ENCODE measurements at places on chromosomes 11 and 22.

GRCh38 chr22:19121631-19122142, 525 bp downstream of the DGCR2 start:
- DNase-seq: peak; percentile 47

DNA sequence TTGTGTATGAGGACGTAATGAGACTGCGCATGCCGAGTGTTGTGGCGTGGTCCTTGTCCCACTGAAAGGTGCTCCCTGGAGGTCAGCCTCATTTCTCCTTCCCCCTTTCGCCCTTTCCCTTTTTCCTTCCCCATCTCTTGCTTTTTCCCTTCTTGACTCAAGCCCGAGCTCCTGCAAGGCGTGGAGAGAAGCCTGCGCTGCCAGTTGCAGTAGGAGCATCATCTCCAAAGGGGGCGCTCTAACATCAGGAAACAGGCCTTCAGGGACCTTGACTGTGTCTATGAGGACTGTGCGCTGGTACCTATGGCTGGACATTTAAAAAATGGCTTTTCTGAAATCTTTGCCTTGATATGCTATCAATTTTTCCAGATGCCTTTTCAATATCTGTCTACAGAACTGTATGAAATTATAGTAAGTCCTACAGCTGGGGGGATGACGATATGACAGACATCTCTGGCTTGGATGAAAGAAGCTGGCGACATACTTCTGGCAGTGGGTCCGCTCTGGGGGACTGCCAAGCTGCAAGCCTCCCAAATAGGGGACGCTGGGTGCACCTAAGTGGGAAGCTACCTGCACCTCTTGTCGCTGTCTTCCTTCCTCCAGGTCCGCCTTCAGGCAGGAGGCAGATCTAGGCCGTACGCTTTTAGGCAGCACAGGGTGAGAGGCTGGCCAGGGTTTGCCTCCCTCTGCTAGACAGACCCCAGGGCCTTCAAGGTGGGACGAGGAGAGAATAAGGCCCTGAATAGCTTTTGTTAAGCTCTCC, 96.5 kb downstream of the NXPE2 start:
- peak; percentile 67 for DNase-seq

DNA sequence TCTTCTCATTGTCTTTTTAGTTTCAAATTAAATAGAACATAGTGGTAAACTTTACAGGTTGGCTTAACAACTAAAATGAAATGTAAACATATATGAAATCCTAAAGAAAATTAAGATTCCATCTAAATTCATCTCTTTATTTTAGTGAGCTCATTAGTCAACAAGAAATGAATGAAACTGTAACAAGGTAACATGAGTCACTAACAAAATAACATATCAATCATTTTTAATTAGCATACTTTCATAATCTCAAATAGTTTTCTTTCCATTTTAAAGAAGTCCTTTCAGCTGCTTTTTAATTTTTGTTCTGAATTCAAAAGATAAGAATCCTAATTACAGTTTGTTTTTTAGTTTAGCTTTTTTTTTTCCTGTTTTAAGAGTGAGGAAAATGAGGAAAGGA, 688.6 kb upstream of the TENM4 start:
- DNase-seq: no peak

GRCh38 chr11:130068986-130069658, 572 bp upstream of the APLP2 start:
- DNase-seq: no peak

GRCh38 chr11:66126808-66127555, 56.9 kb downstream of the PACS1 start:
- no peak for DNase-seq

GRCh38 chr22:29142116-29142515, 63.6 kb upstream of the EMID1 start:
- no peak for DNase-seq

DNA sequence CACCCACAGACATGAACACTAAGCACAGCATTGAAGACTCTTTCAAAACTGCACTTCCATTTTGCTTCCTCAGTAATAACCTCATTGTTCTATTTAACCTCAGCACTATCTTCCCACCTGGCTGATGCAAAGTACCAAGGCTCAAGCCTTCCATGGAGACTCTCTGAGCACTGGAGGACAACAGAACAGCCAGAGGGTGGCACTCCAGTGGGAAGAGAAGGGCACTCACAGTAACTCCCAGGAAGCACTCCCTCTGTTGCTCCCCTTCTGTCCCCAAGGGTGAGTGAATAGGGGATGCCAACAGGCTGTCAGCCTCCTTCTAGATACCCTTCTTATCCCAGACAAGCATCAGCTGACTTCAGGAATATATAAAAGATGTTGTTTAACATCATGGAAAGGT, 3.5 kb downstream of the ME3 start:
- no peak for DNase-seq

- no peak for DNase-seq
These were observed 2.4 kb downstream of the NCR3LG1 start for GRCh38 chr11:17353821-17354600.

GRCh38 chr11:693415-693831, 1.6 kb downstream of the DEAF1 start:
- no peak for DNase-seq

DNA sequence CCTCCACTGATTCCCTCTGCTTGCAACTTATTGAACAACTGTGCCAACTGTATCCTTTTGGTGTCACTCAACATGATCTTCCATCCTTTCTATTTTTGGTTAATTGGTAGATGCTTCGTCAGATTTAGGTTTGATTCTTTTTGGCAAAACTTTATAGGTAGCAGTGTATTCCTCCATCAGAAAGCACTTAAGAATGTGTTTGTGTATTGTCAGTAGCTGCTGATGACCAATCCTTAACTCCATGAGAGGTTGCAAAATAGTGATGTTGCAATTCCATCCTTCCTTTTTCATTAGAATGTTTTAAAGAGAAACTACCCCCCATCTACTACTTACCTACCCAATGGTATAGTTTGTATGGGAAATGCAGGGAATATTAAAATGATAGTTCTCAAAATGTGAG, 22.1 kb downstream of the FAM76B start:
- no peak for DNase-seq

DNA sequence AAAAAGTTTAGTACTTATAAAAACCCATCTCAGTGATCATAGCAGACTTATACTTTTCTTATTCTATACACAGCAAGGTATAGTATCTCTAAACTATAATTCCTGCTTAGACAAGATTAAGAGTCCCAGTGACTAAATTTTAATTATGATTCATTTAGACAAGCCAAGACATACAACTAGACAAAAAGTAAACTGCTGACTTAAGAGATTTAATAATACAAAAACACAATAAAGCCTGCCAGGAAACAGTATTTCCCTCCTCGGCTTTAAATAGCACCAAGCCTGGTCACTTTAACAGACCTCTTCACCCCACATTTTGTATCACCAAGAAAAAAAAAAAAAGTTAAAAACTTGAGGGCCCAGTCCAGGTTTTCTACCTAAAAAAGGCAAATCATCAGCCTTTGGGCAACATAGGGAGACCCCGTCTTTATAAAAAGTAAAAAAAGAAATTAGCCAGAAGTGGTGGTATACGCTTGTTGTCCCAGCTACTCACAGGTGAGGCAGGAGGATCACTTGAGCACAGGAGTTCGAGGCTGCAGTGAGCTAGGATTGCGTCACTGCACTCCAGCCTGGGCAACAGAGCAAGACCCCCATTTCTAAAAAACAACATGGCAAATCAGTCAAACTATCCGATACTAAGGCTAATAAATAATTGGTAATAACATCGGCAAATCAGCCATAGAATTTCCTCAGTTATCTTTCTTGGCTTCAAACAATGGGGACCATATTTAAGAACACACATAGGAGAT, 53.8 kb downstream of the SIK3 start:
- DNase-seq: no peak

- DNase-seq: no peak
These were observed 22.7 kb upstream of the GLYATL1 start for GRCh38 chr11:58916637-58917036.

DNA sequence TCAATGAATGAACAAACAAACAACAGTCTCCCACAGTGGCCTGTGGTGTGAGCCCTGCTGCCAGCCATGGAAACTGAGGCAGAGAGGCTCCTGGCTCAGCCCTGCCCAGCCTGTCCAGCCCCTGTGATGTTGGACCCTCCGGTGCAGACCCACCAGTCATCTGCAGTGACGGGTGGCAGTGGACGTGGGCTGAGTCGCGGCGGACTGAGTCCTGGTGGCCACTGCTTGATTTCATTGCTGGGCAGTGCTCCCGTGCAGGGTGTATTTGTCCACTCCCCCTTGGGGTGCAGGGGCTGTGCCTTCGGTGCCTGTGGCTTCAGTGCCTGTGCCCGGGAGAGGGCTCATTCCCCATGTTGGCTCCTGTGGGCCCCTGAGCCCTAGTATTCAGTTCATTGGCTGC, 31.9 kb upstream of the MUC5AC start:
- no peak for DNase-seq

Measured in progenitor cell of endocrine pancreas (in vitro differentiated cells).